ENCODE measurements at places on chromosomes 7 and 10. TPM values are rescaled to one million over a fixed set of nuclear protein-coding genes. Genes with fewer than 3 reads are reported as not detected.

The TET1 gene
- 9.9 TPM for polyA plus RNA-seq

The GSDME gene
- polyA plus RNA-seq = 17.1 TPM

The RBP3 gene
- polyA plus RNA-seq = 0.09 TPM

The KEL gene
- 3.7 TPM for polyA plus RNA-seq

The WIPF3 gene
- 5.8 TPM for polyA plus RNA-seq

The PPP1R9A gene
- polyA plus RNA-seq = 37.9 TPM

The FKBP9 gene
- polyA plus RNA-seq = 154 TPM

The MBLAC1 gene
- 1.7 TPM for polyA plus RNA-seq

The LBX1 gene
- not detected for polyA plus RNA-seq

The ZNF777 gene
- 17.7 TPM for polyA plus RNA-seq

The CCDC172 gene
- polyA plus RNA-seq = not detected

The CTTNBP2 gene
- 32.1 TPM for polyA plus RNA-seq

The NPFFR1 gene
- 0.17 TPM for polyA plus RNA-seq

The MAP3K8 gene
- 9.3 TPM for polyA plus RNA-seq

All from renal pelvis (tissue), 12 donors.